GM12878 (cell line): ENCODE measurements at places on chromosomes 11 and 22. TPM values are rescaled to one million over a fixed set of nuclear protein-coding genes. Genes with fewer than 3 reads are reported as not detected.

GRCh38 chr11:79040348-79040747 is 400.5 kb downstream of the TENM4 start:
- DNase-seq, result no peak

DNA sequence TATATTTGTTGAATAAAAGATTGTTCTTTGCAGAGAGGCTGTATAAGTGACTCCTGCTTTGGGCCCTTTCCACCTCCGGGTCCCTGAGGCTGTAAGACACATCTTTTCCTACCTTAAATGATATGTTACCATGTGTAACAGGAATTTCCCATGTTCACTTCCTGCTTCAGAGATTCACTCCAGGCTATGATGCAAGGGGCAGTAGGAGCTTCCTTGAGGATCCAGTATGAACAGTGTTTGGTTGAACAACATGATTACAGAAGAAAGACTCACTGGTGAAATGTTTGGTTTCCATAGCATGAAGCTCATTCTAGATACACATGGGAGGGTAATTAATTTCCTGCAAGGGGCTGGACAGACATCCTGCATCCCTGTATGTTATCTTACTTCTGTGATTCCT is 25.6 kb upstream of the ZDHHC13 start:
- no peak for DNase-seq

GRCh38 chr22:17969701-17970113 is 54.7 kb downstream of the MICAL3 start:
- DNase-seq, result no peak

GRCh38 chr11:129815596-129816461 is at the start of gene TMEM45B:
Gene TMEM45B (plus strand): TSS chr11:129815848. CDS start chr11:129852483, 36,635 bp downstream.
- DNase-seq, result no peak

- no peak for DNase-seq
Observed at GRCh38 chr11:35650006-35650405, 12.6 kb upstream of the TRIM44 start.

DNA sequence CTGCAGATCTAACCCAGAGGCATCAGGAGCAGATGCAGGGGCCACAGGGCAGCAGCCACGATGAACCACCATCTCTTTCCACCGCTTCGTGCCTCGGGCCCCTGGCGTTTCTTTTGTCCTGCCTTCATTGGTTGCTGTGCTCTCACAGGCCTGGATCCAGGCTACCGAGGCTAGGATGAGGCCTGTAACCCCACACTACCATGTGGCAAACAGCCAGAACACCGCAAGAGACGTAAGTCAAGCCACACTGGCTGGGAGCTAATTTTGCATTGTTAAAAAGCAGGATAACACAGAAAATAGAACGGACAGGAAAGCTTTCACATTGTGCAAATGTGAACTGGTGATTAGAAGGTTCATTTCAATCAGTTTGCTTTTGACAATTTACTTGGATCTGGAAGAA is 15.7 kb upstream of the ARFGAP3 start:
- DNase-seq, result no peak

- DNase-seq, result no peak
Observed at GRCh38 chr11:11243590-11244469, 109.2 kb downstream of the CSNK2A3 start.

DNA sequence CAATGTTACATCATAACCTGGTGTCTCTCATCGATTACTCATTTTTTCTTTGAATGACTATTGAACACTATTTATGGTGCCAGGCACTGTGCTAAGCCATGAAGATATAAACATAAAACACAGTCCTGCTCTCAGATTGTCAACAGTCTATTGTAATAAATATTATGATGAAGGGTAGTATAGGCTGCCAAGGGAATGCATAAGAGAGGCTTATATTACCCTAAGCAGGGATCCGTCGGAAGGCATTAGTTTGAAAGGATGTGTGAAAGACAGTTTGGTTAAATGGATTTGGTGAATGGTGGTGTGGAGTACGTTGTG is 7.2 kb upstream of the CCDC90B start:
- DNase-seq, result no peak

- peak; percentile 33 for DNase-seq
Observed at GRCh38 chr22:35231585-35232084, 25.7 kb upstream of the HMGXB4 start.

- no peak for DNase-seq
Observed at GRCh38 chr11:17214338-17214737, 6.6 kb upstream of the PIK3C2A start.

GRCh38 chr11:20156876-20157613 is 3.2 kb downstream of the DBX1 start:
- no peak for DNase-seq

GRCh38 chr22:20216863-20217499 is 51.1 kb downstream of the RTN4R start:
- DNase-seq, result no peak

Gene OR8D1
- not detected in 2 replicates for total RNA-seq

Gene SCN3B
- total RNA-seq, result not detected in 2 replicates

Gene RIN1
- total RNA-seq, result 0.48 and 0.69 TPM in 2 replicates
